SK-N-SH (cell line): ENCODE measurements at places on chromosomes 13 and 19.

DNA sequence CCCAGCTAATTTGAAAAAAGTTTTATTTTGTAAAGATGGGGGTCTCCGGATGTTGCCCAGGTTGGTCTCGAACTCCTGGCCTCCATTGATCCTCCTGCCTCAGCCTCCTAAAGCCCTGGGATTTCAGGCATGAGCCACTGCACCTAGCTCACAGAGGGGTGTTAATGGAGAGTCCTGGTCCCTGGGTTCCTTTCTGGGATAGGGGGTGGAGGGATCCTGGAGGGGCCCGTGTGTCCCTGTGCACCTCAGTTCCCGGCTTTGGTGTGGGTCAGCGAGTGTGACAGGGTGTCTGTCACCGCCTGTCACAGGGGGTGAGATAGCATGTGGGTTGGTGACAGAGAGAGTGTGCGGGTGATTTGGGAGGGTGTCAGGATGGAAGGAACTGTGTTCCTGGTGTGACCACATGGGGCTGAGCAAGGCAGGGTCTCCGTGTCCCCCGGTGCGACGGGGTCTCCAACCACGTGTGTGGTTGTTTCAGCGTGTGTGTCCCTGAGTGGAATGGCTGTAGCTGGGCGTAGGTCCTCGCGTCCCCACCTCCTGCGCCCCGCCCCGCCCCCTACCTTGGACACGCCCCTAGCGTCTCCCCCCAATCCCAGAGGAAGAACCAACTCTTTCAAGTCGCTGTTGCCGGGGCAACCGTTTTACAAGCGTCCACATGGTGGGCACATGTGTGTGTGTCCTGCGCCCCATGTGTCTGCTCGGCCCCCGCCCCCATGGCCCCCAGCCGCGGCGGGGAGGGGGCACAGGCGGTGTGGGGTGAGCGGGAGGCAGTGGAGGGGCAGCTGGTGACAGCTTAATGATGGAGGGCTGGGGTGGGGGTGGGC lies 2.9 kb upstream of the NRTN start:
- no peak overlapping the region for H3K27ac ChIP-seq
- peak; percentile 66 for DNase-seq
- H3K4me1 ChIP-seq: peaks cover 35% of the 10 kb centered on the region; the same call in 1 of the 2 replicates
- H3K4me3 ChIP-seq: no peak overlapping the region

DNA sequence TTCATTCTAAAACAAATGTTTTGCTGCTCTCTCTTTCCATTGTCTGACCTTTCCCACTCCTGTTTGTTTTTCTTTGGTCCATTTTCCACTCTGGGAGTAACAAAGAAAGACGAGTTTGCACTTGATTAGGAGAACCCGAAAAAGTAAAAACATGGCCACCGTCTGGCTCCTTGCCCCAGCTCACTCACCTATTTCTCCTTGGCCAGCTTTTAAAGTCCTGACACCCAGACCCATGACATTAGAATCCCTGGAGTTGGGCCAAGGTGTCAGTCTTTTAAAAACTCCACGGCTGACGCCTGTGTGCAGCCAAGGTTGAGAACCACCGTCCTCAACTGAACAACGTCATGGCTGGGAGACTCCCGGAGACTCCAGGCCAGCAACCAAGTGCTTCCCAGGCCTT lies 63.6 kb upstream of the FLT1 start:
- H3K36me3 ChIP-seq: no peaks in the 10 kb centered on the region
- no peaks in the 10 kb centered on the region for H3K27me3 ChIP-seq
- peaks cover 17% of the 10 kb centered on the region for H3K4me1 ChIP-seq
- no peak for DNase-seq

GRCh38 chr19:24073807-24074206 lies 13.2 kb upstream of the ZNF254 start:
- H3K4me3 ChIP-seq: no peak overlapping the region
- no peaks in the 10 kb centered on the region for H3K27me3 ChIP-seq
- H3K4me1 ChIP-seq: no peaks in the 10 kb centered on the region
- peaks cover 32% of the 10 kb centered on the region for H3K36me3 ChIP-seq
- no peak overlapping the region for H3K27ac ChIP-seq

GRCh38 chr19:2974342-2975041 lies 2.9 kb upstream of the TLE6 start:
- H3K36me3 ChIP-seq: no peaks in the 10 kb centered on the region
- no peaks in the 10 kb centered on the region for H3K27me3 ChIP-seq
- H3K4me1 ChIP-seq: peaks cover 8% of the 10 kb centered on the region; the same call in 1 of the 2 replicates
- DNase-seq: no peak

DNA sequence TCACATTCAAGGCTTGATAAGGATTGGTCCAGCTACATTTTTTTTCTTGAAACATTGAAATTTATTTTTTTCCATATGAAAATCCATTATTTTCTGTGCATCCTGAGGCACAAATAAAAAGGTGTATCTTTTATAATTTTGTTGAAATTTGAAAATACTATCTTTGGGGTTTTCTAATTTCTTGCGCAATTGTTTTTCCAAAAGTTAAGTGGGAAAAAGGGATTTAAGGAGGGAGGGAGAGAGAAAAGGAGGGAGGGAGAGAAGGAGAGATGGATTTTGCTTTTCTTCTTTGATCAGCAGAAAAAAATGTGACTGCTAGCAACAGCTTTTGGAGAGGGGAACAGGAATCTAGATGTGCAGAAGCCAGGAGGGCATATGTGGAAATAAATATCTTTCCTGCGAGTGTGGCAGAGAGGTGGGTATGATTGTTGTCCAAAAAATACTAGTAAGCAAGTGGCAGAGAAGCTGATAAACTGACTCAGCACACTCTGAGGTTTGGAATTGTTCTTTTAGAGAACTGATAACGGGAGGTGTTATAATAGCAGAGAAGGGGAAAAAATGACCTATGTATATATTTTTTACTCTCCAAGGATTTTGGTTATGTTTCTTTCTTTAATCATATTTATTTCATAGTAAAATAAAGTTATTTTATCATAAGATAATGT lies 61.2 kb upstream of the EDNRB start:
- no peak overlapping the region for H3K4me3 ChIP-seq
- no peaks in the 10 kb centered on the region; the same call in 1 of the 2 replicates for H3K4me1 ChIP-seq
- peak overlapping the region; percentile 66 for H3K27ac ChIP-seq
- H3K27me3 ChIP-seq: no peaks in the 10 kb centered on the region
- no peaks in the 10 kb centered on the region for H3K36me3 ChIP-seq

DNA sequence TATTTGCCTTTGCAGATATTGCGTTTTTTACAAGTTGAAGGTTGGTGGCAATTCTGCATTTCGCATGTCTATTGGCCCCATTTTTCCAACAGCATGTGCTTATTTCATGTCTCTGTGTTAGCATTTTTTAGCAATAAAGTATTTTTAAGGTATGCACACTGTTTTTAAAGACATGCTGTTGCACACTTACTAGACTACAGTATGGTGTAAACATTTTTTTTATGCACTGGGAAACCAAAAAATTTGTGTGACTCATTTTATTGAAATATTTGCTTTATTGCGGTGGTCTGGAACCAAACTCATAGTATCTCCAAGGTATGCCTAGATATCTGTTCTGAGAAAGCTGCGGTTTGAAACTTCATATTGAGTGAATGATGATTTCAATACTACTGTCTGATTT lies 55.4 kb upstream of the RNF113B start:
- peaks cover 3% of the 10 kb centered on the region; the same call in 1 of the 2 replicates for H3K4me1 ChIP-seq
- no peak for DNase-seq
- no peaks in the 10 kb centered on the region for H3K36me3 ChIP-seq
- H3K4me3 ChIP-seq: no peak overlapping the region
- no peaks in the 10 kb centered on the region for H3K27me3 ChIP-seq
- no peak overlapping the region for H3K27ac ChIP-seq

GRCh38 chr13:49776871-49777270 lies 15.6 kb downstream of the KPNA3 start:
- no peak for DNase-seq
- H3K27me3 ChIP-seq: no peaks in the 10 kb centered on the region
- H3K36me3 ChIP-seq: no peaks in the 10 kb centered on the region
- H3K4me3 ChIP-seq: no peak overlapping the region
- 0 out of 2 replicates have a peak, but pooled peaks cover 5% of the 10 kb centered on the region for H3K4me1 ChIP-seq
- H3K27ac ChIP-seq: no peak overlapping the region

GRCh38 chr19:15297416-15298224 lies 34.7 kb downstream of the BRD4 start:
- no peaks in the 10 kb centered on the region; the same call in 1 of the 2 replicates for H3K36me3 ChIP-seq
- H3K4me3 ChIP-seq: no peak overlapping the region
- DNase-seq: no peak
- H3K27ac ChIP-seq: peak overlapping the region; percentile 84

- no peaks in the 10 kb centered on the region for H3K4me1 ChIP-seq
- no peak overlapping the region for H3K4me3 ChIP-seq
- peak; percentile 27 for DNase-seq
Observed at GRCh38 chr19:4357921-4358326, 14.6 kb downstream of the MPND start.

DNA sequence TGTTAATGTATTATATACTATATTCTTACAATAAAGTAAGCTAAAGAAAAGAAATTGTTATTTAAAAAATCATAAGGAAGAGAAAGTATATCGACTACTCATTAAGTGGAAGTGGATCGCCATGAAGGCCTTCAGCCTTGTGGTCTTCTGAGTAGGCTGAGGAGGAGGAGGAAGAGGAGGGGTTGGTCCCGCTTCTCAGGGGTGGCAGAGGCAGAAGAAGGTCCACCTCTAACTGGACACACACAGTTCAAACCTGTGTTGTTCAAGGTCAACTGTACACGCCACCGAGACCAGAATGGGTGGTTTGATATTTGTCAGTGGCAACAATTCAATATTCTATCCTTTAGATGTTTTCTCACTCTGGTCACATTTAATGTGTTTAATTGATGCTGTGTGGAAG lies 67.2 kb downstream of the ALOX5AP start:
- no peak for DNase-seq
- H3K4me1 ChIP-seq: peaks cover 19% of the 10 kb centered on the region
- H3K27ac ChIP-seq: no peak overlapping the region
- H3K36me3 ChIP-seq: no peaks in the 10 kb centered on the region
- no peaks in the 10 kb centered on the region for H3K27me3 ChIP-seq
- H3K4me3 ChIP-seq: peak overlapping the region; percentile 17; the same call in 1 of the 2 replicates

DNA sequence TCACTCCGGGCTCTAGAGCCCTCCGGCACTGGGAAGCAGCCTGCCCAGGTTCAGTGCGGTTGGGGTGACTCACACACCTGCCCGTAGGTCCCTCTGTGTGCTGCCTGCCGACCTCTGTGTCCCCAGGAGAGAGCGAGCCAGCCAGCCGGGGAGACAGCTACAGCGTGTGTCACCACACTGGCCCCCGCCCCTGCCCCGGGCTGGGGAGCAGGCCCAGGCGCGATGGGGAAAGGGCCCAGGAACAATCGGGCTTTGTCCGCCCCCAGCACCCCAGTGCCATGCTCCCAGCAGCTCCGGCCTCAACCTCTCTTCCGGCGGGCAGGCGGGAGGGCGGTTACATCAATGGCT lies at the start of gene KLK6:
KLK6 (minus strand) TSS at position 179 of the 348 bp plus-strand sequence. CDS start 1,487 bp downstream, outside the sequence.
- H3K36me3 ChIP-seq: no peaks in the 10 kb centered on the region
- DNase-seq: no peak
- peaks cover 56% of the 10 kb centered on the region for H3K27me3 ChIP-seq
- no peaks in the 10 kb centered on the region for H3K4me1 ChIP-seq
- no peak within 1 kb of the TSS for H3K4me3 ChIP-seq
- no peak within 1 kb of the TSS for H3K27ac ChIP-seq

GRCh38 chr13:50422181-50423148 lies 407.2 kb downstream of the KCNRG start:
- no peaks in the 10 kb centered on the region for H3K27me3 ChIP-seq
- no peak overlapping the region for H3K4me3 ChIP-seq
- H3K4me1 ChIP-seq: peaks cover 14% of the 10 kb centered on the region; the same call in 1 of the 2 replicates
- no peak for DNase-seq

GRCh38 chr19:49340069-49340864 lies 5.1 kb downstream of the CD37 start:
- no peaks in the 10 kb centered on the region for H3K4me1 ChIP-seq
- DNase-seq: no peak
- no peak overlapping the region for H3K4me3 ChIP-seq
